ENCODE measurements at places on chromosomes 6 and 20.

DNA sequence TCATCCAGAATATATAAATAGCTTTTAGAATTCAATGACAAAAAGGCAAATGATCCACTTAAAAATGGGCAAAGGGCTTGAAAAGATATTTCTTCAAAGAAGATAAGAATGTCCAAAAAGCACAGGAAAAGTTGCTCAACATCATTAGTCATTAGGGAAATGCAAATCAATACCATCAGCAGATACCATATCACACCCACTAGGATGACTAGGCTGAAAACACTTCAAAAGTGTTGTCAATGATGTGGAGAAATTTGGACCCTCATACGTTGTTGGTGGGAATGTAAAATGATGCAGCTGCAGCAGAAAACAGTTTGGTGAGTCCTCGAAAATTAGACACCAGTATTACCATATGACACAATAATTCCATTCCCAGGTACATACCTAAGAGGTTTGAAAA lies 303.6 kb upstream of the SLC35B3 start:
- no peak for DNase-seq

- DNase-seq, result no peak
Measured at GRCh38 chr6:47581591-47581990, 104.0 kb downstream of the CD2AP start.

DNA sequence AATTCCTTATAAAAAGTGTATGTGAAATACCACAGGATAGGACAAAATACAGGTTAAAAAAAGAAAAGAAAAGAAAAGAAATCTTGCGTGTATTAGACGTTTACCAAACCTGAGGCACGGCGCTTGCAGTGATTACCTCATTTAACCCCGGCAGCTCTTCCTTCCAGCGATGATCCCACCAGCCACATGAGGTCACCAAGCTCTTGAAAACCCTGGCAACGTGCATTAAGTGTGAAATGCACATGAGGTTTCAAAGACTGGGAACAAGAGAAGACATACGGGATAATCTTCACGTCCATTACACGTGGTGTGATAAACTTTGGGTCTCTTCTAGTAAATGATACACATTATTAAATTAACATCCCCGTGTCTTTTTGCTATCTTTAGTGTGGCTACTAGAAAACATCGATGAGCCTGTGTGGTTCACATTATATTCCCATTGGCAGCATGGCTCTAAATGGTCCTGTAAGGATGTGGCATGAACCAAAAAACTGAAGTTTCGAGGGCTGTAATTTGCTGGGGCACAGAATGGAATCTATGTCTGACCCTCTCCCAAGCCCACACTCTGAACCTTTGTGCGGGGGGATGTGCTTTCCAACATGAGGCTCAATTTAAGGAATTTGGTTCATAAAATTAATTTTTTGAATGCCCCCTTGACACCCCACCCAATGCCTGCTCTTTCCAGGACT lies 59.2 kb upstream of the THBS2 start:
- no peak for DNase-seq

GRCh38 chr6:93679836-93680235 lies 260.5 kb upstream of the EPHA7 start:
- no peak for DNase-seq

GRCh38 chr20:39607141-39607540 lies 645.0 kb downstream of the DHX35 start:
- no peak for DNase-seq
